H9 (cell line): ENCODE measurements at places on chromosomes 1 and 21.

GRCh38 chr1:112435448-112435847 lies 39.4 kb downstream of the CTTNBP2NL start:
- no peak for DNase-seq

- peak; percentile 100 for DNase-seq
Observed at GRCh38 chr1:151790071-151790939, at the start of gene TDRKH. Gene TDRKH, minus strand, starts transcription at chr1:151790500. Its CDS starts 7,478 bp downstream, at chr1:151783022.

GRCh38 chr1:158374860-158375259 lies 21.2 kb downstream of the CD1E start:
- no peak for DNase-seq

- no peak for DNase-seq
Observed at GRCh38 chr1:38061883-38062328, 15.3 kb upstream of the POU3F1 start.

GRCh38 chr1:29389533-29390041 lies 153.3 kb downstream of the PTPRU start:
- no peak for DNase-seq

- no peak for DNase-seq
Observed at GRCh38 chr1:248372394-248372793, 3.2 kb upstream of the OR2T6 start.

- peak; percentile 42 for DNase-seq
Observed at GRCh38 chr1:27233667-27234048, 774 bp upstream of the WDTC1 start.

- DNase-seq = no peak
Observed at GRCh38 chr1:169571450-169571849, 14.8 kb downstream of the F5 start.

DNA sequence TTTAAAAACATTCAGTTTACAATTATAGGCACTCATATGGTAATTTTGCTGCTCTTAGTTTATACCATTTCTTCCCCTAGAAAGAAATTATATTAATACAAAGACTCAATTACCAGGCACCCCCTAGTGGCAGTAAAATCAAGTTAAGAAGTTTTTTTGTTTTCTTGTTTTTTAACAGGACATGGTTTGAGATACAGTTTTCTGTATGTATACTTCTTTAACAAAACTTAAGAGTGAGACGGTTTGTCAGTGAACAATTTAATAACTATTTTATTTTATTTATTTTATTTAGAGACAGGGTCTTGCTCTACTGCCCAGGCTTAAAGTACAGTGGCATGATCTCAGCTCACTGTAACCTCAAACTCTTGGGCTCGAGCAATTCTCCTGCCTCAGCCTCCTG lies 224.6 kb downstream of the FAF1 start:
- no peak for DNase-seq

DNA sequence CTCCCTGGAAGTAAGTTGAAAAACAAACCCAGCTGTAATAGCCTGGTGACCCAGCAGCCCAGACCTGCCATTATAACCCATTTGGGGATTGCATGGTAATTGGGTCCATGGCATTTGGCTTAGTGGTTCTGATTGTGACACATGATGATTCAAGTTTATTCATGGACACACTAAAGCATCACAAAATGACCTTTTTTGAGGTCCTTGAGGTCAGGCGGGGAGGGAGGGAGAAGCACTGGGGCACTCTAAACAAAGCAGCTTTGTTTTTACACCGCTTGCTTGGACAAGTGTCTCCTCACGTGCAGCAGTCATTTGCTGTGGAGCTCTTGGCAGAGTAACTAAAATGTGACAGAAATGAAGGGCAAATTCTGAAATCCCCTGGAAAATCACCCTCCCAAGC lies 241.0 kb upstream of the SGIP1 start:
- no peak for DNase-seq

- DNase-seq = no peak
Observed at GRCh38 chr1:79293611-79294010, 287.1 kb upstream of the ADGRL4 start.

- peak; percentile 50 for DNase-seq
Observed at GRCh38 chr1:109197158-109198042, 16.3 kb upstream of the SARS1 start.

GRCh38 chr1:202282596-202283283 lies 59.0 kb downstream of the UBE2T start:
- no peak for DNase-seq

GRCh38 chr1:219813294-219813693 lies 115.1 kb downstream of the SLC30A10 start:
- DNase-seq = no peak

DNA sequence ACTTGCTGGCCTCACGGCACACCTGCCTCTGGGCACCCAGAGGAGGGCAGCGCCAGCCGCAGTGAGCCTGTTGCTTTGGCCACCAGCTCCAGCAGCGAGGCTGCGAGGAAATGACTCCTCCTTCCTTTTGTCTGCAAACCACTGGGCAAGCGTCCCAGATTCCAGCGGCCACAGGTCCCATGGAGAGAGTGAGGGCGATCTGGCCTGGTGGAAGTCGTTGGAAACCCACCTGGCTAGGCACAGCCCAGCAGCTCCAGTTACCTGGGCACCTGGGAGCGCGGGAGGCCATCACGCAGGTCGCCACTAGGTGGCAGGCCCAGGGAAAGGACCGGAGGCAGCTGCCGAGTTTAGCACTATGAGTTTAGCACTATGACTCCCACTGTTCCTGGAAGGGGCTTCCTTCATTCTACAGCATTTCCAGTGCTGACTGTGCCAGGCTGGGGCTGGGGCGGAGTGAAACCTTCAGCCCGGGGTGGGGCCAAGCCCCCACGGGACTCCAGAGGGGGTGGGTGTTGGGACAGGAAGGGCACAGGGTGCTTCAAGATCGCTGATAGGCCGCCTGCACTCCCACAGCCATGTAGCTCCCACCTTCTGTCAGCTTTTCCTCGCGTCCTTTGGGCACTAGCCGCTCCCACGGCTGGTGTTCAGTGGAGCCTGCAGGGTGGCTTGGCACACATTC lies 1.1 kb upstream of the ESPN start:
- peak; percentile 92 for DNase-seq

- no peak for DNase-seq
Observed at GRCh38 chr1:238457610-238458009, 566.9 kb upstream of the ZP4 start.

DNA sequence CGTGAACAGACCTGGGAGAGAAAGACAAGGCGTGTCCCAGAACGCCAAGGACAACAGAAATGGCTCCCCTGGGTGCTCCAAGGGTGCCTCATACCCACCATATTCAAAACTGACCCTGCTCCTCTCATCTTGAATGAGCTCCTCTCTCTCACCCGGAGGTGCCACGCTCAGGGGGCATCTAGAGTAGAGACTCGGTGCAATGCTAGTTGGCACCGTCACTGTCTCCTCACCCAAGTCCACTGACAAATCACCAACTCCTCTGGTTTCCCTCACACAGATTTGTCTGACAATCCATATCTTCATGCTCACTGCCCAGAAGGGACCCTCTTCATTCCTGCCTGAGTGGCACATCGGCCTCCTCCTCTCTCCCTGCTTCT lies 5.0 kb downstream of the TMEM125 start:
- DNase-seq = no peak

- no peak for DNase-seq
Observed at GRCh38 chr21:38925478-38925877, 119.7 kb downstream of the ETS2 start.

DNA sequence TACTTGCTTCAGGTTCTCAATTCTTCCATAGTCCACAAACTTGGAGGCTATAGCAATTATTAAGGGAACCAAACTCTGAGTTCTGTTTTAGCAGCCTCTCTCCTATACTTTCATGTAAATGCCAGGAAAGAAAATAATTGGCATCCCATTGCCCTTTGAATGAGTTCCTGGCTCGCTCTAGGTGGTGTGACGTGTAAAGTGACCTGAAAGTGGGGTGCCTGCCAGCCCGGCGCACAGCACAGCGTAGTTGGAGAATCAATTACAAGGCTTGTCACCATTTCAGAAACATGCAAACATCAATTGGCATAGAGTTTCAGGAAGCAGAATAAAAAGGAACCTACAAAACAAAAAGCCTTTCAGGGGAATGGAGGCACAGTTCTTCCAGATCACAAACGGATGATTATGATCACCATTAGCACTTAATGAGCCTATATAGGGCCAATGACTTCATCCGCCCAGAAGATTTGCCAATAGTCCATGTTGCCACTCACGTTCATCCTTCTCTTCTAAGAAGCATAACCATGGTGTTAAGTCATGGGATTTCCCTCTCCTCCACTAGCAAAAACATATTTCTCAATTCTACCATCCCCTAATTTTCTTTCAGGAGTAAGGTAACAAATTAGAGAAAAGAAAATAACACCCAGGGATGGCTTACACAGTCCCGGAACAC lies 354.6 kb upstream of the ADGRL2 start:
- DNase-seq = no peak

DNA sequence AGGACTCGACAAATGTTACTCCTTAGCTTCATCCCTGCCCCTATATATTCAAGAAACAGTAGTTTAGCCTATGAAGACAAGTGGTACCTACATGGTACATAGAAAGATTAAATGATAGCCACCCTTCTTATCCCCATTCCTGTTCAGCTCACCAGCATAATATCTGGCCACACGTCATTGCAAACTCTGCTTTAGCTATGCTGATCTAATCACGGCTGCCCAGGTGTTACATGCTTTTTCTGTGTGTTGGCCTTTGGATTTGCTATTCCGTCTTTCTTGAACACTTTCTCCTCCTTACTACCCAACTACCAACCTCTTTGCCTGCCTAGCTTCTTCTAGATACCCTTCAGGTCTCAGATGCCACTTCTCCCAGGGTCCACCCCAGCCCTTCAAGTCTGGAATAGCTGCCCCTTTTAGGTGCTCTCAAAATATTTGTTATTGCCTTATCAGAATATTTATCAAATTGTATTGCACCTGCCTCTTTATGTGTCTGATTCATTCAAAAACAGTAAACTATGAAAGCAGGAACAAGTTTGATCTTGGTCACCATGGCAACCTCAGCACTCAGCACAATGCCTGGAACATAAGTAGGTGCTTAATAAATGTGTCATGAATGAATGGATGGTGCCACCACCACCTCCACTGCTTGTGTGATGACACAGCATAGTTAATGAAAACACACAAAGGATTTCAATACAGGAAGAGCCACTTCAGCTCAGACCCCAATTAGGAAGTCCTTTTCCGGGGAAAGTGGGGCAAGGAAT lies 11.4 kb upstream of the DNASE2B start:
- no peak for DNase-seq

- DNase-seq = no peak
Observed at GRCh38 chr21:14878971-14879370, 185.8 kb downstream of the NRIP1 start.

DNA sequence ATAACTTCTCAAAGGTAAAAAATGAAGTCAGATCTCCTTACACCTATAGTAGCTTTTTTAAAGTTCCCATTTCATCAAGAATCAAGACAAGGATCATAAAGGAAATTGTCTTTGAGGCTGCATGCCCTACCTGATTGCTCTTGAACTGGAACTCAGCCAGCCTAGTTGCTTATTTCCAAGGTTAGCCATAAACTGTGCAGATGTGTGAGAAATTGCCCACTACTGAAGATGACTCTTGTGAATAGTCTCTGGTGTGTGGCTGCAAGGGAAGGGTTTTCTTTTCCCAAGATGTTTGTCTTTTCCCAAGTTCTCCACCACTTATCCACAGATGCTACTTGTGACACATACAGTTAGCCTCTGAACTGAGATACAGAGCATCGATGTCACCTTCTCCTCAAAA lies 81.7 kb upstream of the DUSP10 start:
- DNase-seq = no peak

DNA sequence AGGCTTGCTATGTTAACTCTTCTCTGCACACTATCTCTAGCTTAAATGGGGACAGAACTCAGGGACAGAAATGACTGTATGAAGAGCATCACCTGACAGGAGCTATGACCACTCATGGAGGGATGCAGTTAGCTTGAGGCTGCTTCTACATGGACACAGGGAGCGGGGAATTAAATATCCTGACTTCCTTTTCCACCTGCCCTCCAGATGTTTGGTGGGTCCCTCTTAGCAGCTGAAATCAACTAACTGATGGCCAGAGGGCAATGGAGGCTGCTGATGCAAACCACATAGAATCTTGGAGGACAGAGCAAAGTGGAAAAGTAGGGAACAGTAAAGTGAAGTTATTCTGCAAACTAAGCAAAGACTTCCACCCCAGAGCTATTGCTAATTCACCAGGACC lies 214.1 kb downstream of the USH2A start:
- no peak for DNase-seq

DNA sequence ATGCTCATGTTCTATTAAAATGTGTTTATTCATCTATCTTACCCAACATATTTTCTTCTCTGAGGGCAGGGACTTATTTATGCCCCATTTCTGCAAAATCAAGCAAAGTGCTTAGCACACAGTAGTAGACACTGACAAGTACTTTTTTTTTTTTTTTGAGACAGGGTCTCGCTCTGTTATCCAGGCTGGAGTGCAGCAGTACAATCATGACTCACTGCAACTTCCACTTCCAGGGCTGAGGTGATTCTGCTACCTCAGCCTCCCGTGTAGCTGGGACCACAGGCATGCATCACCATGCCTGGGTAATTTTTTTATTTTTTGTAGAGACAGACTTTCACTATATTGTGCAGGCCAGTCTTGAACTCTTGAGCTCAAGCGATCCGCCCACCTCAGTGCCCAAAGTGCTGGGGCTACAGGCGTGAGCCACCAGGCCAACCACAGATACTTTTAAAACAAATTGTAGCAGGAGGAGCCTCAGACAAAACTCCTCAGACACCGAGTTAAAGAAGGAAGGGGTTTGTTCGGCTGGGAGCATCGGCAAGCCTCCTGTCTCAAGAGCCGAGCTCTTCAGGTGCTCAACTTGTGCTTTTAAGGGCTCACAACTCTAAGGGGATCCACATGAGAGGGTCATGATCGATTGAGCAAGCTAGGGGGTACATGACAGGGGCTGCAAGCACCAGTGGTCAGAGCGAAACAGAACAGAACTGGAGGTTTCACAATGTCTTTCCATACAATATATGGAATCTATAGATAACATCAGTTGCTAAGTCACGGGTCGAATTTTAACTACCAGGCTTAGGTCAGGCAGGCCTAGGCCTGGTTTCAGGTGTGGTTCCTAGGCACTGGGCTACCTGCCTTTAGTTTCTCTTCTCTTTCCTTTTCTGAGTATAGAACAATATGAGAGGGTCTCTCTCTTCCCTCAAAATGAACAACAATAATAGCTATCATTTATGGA lies 5.7 kb upstream of the TMEM167B start:
- no peak for DNase-seq

DNA sequence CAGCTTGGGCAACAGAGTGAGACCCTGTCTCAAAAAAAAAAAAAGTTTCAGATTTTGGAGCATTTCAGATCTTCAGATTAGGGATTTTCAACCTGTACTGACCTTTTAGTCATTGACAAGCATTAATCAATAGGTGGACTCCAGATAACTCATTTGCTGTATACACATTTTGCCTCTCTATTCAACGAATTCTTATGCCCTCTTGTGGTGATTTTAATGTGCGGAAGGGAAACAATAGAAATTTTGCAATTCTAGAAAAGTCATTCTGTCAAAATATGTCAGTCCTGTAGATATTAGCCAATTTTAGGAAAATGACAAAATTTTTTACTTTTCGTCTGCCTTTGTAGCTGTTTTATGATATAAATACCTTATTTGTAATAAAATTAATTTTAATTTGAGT lies 11.6 kb upstream of the OR2G2 start:
- no peak for DNase-seq
